ENCODE measurements at places on chromosomes 12 and 14.
A peak's percentile ranks its signal among the peaks of the same experiment; 100 is the strongest.

- DNase-seq, result no peak
Observed at GRCh38 chr14:71729596-71729995, 202.6 kb upstream of the RGS6 start.

- DNase-seq, result peak; percentile 53
Observed at GRCh38 chr12:84701041-84701440, 211.6 kb downstream of the SLC6A15 start.

DNA sequence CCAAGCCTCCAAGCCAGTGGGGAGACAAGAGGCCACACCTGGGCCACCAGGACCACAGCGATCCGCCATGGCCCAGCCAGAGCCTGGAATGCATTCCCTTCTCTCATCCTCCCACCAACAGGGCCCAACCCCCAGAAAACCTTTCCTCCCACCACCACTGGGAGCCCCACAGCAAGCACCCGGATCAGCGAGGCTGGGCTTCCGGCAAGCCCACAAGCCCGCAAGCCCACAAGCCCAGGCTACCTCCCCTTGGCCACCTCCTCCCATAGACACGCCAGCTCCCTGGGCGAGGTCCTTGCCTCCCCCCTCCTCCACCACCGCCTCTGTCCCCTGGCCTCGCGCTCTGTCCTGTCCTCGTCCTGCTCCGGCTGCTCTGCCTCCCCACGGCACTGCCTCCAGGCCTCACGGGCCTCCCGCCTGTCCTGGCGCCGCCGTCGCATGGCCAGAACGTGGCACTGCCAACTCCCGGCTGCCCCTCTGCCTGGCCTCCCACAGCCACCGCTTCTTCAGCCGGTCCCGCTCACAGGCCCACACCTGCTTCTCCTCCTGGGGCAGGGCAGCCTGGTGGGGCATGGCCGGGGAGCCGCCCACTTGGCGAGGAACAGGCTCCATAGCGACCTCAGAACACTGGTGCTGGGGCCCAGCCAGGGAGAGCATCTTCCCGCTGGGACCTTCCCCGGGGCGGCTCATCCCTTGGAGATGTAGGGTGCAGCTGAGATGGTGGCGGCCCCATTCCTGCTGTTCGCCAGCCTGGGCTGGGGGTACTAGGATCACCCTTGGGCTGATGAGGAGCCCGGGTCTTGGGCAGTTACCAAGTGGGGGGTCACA lies 5.6 kb downstream of the CDK2AP1 start:
- DNase-seq, result no peak

DNA sequence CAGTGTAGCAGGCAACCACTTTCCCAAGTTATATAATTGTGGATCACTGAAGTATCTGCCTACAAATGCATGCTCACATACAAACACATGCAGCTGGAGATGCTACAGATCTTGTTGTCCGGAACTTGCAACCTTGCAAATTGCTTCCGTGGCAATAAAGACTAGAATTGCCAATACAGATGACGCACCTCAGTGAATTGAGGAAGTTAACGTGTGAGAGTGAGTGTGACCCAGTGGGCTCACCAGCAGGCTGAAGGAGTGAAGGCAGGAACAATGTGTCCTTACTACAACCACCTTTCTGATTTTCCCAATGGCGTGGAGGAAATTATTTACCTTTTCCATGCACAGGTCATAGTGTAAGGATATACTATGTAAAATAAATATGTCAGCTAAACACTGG lies 89.4 kb upstream of the GRIP1 start:
- DNase-seq, result no peak

DNA sequence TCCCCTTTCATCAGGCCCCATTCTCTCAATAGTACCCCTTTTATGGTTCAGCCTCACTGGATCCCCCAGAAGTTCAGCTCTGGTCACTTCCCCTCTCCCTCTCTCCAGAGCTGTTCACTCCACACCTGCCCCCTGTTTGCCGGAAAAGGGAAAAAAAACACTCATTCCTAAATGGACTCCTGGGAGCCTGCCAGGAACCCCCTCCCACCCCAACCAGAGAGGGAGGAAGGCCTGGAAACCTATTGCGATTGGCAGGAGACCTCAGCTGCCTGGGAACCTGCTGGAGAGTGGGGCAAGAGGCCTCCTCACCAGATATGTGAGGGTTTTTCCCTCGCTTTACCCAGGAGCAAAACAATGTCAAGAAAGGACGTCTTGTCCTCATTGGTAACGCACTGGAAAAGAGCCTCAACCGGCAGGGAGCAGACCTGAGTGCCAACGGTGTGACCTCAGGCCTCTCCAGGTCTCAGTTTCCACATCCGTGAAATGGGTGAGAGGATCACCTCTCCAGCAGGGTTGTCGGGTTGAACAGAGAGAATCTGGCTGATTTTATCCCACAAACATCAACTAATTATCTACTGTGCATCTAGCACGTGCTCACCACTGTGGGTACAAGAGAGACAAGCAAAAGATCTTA lies 4.6 kb downstream of the DTX1 start:
- DNase-seq, result no peak

- peak; percentile 51 for DNase-seq
Observed at GRCh38 chr14:72781561-72782508, 112.1 kb downstream of the DPF3 start.

DNA sequence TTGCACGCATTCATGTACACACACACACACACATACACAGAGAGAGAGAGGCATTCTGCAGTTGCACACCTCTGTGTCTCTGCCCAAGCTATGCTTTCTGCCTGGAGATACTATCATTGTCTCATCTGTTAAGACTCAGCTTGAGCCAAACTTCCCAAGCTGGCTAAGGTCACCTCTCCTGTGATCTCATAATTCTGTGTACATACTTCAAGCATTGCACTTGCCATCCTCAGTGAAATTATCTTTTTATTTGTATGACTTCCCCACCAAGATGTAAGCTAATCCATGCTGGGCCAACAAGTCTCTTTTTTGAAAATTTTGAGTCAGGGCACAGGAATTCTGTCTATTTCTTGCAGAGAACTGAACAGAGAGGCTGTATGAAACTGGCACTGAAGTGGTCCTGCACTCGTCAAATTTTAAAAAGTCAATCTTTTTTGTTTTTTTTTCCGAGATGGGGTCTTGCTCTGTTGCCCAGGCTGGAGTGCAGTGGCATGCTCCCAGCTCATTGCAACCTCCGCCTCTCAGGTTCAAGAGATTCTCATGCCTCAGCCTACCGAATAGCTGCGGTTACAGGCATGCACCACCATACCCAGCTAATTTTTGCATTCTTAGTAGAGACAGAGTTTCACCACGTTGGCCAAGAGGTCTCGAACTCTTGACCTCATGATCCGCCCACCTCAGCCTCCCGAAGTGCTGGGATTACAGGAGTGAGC lies 44.3 kb downstream of the TMTC1 start:
- DNase-seq, result peak; percentile 67

DNA sequence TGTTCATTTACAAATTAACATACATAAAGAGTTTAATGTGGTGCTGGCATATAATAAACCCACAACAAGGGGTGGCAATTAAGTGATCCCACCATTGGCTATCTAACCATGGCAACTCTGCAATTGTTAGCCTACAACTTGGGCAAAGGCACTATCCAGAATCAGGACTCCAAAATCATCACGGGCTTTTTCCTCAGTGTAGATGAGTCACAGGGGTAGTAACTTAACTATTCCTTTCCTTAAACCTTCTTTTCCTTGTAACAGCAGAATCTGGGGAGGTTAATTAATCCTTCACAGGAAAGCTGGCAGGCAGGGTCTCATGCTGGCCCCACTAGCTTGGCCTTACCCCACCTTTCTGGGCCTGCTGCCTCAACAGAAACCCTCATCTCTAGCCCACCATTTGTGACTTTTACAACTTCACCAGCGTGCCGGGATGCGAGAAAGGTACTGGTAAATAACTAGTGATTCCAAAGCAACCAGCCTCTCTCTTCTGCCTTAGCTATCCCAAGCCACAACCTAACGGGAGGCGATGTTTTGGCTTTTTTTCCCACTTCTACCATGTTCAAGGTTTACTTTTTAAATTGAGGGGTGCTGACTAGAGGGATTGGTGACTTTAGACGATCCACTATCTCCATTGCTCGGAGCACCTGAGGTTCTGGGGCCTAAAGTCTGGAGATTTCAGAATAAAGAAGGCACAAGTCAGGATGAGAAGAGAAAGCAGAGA lies 744 bp downstream of the ATP5MC2 start:
- no peak for DNase-seq

GRCh38 chr12:74847169-74847568 lies 309.5 kb downstream of the ATXN7L3B start:
- no peak for DNase-seq

DNA sequence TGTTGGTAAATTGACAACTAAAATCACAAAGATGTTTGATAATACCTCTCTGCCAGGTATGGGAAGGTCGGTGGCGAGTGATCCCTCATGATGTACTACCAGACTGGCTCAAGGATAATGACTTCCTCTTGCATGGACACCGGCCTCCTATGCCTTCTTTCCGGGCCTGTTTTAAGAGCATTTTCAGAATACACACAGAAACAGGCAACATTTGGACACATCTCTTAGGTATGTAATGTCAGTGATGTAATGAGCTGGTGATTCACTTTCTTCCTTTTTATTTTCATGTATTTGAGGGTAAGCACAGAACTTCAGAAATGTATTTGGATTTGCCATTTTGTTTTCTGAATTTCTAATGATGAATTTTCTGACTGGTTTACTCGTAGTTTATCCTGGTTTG lies 42.6 kb upstream of the LRTM2 start:
- peak; percentile 88 for DNase-seq

DNA sequence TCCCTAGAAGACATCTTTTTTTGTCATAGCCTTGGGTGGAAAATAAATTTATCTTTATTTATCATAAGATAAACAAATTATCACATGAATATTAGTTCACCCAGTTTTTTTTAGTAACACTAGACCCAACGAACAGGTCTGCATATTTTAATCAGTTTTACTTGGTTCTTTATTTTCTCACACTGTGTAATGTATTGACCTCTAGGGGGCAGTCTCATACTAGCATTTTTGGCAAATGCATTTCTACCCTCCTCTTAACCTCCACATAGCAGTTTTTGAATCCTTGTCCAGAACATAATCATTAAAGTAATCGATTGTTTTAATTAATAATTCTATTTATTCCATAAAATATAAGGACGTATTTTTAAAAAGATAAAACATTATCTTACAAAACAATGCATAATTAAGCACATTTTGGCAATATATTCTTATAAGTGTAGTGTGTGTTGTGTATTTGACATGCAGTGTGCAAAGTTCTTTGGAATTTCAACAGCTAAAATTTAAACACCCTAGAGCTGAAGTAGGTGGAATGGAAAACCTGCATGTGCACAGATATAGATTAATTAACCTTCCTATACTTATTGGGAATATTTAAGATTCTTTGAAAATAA lies 31.6 kb upstream of the PTPRQ start:
- DNase-seq, result peak; percentile 52

GRCh38 chr14:89618811-89619551 lies 201.9 kb upstream of the FOXN3 start:
- peak; percentile 69 for DNase-seq

DNA sequence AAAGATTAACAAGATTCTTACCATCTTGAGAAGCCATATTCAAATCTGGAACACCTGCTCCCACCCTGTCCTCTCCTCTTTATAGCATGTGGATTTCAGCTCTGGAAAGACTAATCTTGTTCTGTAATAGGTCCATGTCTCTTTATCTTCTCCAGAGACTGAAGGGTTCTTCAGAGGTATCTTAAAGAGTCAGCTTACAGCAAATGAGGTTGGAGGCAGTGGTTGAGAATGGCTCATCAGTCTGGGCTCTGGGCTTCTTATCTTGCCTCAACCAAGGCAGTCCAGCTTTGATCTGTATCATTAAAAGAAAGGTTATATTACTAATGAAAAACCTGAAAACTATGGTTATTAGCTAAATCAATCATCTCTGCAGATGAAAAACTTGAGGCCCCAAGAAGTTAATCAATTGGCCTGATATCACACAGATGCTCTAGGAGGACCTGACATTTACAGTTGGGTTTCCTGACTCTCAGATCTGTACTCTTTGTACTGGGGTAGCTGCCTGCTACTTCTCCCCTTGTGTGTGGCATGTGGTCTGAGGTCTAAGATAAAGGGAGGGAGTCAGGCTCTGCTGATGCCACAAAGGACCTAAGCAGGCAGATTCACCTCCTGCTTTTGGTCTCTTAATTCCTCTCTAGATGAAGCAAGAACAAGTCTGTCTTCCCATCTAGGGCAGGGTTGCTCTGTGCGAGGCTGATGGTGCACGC lies 1.7 kb upstream of the AKAP6 start:
- no peak for DNase-seq

GRCh38 chr12:104676636-104677035 lies 219.9 kb downstream of the CHST11 start:
- no peak for DNase-seq

DNA sequence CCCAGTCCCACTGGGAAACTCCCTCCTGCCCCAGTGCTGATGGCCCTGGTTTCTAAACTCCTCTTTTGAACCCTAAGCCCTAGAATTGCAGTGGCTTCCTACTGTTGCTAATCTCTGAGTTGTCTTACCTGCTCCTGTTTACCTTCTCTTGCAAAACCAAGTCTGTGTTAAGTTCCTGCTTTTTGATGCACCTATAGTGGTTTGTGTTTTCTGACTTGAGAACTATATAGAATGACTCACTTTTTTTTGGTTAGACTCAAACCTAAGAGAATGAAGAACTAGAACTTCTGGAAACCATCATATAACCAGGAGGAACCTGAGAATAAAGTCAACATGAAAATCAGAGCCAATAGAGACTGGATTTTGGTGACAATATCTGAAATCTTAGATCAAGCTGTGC lies 5.5 kb upstream of the GAS2L3 start:
- no peak for DNase-seq

GRCh38 chr12:1836854-1837421 lies 16.6 kb downstream of the LRTM2 start:
- DNase-seq, result no peak

DNA sequence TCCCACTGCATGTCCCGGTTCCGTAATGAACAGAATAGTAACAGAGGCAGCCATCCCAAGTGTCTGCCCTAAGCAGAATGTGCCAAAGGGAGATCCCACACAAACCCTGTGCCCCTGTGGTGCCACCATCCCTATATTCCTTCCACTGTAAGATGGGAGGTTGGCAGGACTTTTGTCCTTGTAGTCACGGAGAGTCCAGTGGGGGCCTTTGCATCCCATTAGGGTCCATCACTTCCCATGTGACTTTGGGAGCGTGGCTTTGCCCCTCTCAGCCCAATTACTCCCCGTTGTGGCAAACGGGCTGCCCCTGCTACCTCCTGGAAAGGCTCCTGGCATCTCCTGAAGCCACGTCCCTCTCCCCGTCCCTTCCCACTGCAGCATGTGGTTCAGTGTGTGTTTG lies 189.5 kb upstream of the FKBP4 start:
- no peak for DNase-seq

- DNase-seq, result peak; percentile 71
Observed at GRCh38 chr12:89349814-89350213, 2.5 kb downstream of the DUSP6 start.

DNA sequence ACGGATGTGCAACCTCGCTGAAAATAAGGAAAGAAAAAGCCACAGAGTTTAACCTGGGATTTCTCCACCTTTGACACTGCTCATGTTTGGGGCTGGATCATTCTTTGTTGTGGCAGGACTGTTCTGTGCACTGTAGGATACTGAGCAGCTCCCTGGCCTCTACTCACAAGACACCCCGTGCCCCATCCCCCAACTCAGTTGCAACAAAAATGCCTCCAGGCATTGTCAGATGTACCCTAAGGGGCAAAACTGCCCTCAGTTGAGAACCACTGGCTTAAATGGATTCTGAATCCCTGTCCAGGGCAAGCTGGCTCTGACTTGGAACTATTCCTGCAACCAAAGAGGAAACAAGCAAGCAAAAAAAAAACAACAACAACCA lies 2.1 kb downstream of the GLTP start:
- no peak for DNase-seq

GRCh38 chr12:22044391-22044790 lies 1.6 kb upstream of the CMAS start:
- DNase-seq, result no peak

- no peak for DNase-seq
Observed at GRCh38 chr14:52049271-52049670, 19.6 kb downstream of the NID2 start.

- peak; percentile 34 for DNase-seq
Observed at GRCh38 chr14:37150414-37150813, 22.0 kb downstream of the SLC25A21 start.

Measured in fibroblast of lung (primary cell).